ENCODE measurements at places on chromosomes 1 and 21.

GRCh38 chr1:168032029-168032428, 95.2 kb upstream of the MPC2 start:
- no peak for DNase-seq

DNA sequence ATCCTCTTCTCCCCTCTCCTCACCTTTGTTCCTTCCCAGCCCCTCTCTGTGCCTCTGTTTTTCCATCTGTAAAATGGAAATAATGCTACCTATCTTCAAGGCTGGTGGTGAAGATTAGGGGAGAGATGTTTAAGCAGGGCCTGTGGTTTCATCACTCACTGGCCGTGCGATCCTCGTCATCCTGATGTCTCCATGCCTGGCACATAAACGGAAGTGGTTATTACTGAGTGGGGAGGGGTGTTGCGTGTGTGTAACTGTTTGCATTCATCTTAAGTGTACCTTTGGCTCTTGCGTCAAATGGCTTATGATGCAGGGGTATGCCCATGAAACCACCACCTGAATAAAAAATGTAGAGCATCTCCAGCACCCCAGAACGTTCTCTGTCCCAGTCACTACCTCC, 17.2 kb upstream of the C1QA start:
- no peak for DNase-seq

DNA sequence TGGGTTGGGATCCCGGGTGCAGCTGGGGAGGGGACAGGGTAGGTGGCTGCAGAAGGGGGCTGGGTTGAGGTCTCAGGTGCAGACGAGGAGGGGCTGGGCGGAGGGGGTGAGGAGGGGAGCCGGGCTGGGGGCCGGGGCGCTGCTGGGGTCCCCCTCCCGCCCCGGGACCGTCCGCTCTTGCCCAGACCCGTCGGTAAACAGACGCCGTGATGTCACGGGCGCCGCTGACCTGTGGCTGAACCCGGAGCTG, 22.3 kb downstream of the DHRS3 start:
- DNase-seq: no peak

- no peak for DNase-seq
Measured at GRCh38 chr1:205350691-205351141, 6.0 kb downstream of the KLHDC8A start.

DNA sequence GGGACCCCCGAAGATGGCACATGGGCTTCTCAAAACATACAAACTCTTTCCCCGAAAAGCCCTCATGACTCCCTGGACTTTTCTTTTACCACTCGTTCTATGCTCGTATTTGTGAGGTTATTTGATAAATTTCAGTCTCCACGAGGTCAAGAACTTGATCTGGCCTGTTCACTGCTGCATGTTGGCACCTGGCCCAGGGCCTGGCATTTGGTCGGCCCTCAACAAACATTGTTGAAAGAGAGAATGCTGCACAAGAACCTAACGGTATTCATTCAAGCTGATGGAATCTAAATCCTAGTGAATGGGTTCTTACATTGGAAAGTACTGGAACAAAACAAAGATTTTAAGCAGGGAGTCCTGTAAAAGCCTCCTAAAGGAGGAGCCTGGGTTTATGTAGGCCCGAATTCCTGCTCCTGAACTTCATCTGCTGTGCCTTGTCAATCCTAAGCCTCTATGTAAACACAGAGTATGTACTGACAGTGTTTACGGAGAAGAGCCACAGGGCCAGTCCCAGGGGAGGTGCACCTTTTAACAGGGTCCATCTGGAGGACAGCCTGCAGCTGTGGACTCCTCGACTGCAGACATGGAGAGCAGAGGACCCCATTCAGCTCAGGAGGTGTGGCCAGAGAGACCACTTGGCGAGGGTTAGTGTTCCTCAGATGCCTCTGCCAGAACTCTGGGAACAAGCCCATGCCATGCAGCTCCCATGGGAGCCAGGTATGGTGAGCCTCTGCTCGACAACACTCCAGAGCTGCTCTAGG, 46.9 kb downstream of the L1TD1 start:
- peak; percentile 28 for DNase-seq

DNA sequence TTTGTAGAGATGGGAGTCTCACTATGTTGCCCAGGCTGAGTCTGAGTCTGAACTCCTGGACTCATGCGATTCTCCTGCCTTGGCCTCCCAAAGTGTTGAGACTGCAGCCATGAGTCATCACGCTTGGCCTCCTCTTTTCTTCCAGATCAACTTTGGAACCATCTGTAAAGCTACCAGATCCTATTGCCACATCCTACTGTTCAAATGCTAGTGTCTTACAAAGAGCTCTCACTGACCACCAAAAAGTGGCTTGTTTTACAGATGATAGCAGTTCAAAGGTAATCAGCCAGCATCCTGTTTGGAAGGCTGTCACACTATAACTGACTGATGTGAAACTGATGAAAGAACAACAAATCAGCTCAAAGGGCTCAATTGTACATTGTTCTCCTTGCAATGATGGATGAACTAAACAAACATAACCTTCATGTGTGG, 221.6 kb downstream of the AKT3 start:
- DNase-seq: no peak

- no peak for DNase-seq
Measured at GRCh38 chr1:49106445-49106844, 329.8 kb upstream of the BEND5 start.

DNA sequence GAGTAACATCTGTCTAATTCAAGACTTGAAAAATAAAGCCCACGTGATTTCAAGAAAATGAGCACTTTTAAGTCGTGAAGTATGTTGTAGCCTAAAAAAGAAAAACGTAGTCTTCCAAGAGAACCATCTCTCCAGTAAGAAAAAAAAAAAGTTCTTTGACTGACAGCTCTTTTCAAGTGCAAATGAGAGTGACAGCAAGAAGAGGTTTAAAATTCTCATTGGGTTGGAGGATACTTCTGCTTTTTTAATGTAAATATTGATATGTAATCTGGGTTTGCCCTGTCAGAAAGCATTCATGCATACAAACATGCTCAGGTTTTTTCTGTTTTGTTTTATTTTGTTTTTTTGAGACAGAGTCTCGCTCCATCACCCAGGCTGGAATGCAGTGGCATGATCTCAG, 32.3 kb upstream of the PRDM2 start:
- no peak for DNase-seq

GRCh38 chr1:20753589-20753988, 21.1 kb upstream of the SH2D5 start:
- peak; percentile 16 for DNase-seq

DNA sequence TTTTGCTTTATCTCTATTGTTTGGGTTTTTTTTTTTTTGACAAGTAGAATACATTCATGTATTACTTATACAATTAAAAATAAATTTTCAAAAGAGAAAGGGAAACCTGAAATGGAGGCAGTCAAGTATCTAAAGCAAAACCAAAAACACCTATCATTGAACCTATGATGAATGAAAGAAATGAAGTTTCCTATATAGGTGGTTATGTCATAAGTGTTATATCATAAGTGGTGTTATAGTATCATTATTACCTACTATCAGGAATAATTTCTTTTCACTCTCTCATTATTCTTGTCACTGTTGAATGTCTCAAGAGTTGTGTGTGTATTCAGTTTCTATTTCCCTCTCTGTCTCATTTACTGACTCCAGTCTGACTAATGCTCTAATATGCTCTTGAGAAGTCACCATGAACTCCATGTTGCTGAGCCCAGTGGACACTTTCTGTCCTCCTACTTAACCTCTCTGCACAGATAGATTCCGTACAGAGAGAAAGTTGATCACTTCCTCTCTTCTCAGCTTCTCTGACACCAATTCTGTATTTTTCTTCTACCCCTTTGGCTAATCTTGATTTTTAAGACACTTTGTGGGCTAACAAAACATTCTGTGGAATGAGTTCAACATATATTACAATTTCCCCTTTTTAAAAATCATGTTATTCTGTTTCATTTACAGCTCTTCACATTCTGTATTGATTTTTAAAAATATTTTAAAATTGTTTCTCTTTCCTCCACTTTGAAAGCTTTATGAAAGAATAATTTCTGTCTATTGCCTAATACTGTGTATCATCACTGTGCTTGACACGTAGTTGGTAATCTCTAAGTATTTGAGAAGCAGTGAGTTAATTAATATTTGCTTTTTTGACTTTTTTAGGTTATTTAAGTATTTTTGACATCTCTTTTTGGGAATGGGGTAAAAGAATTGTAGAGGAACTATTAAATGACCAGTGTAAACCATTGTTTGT, 50.1 kb downstream of the RASAL2 start:
- DNase-seq: peak; percentile 27

GRCh38 chr1:209012443-209013196, 570.9 kb upstream of the CAMK1G start:
- no peak for DNase-seq

- no peak for DNase-seq
Measured at GRCh38 chr1:43962324-43962723, 7.5 kb upstream of the DPH2 start.

DNA sequence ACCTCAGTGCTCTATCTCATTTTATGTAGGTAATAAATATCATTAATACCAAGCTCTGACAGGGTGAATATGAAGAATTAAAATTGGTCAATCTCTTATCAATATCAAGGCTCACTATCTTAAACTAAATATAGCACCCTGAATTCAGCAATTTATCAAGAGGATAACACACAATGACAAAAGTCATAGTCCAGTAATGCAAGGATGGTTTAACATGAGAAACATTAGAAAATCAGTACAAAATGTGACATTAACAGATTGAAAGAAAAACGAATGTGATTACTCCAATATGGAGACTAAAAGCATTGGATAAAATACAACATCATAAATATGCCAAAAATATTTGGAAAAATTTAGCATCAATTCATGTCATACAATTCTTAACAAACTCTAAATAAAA, 53.9 kb downstream of the OBSCN start:
- no peak for DNase-seq

GRCh38 chr1:50699795-50700194, 260.3 kb downstream of the FAF1 start:
- DNase-seq: no peak

DNA sequence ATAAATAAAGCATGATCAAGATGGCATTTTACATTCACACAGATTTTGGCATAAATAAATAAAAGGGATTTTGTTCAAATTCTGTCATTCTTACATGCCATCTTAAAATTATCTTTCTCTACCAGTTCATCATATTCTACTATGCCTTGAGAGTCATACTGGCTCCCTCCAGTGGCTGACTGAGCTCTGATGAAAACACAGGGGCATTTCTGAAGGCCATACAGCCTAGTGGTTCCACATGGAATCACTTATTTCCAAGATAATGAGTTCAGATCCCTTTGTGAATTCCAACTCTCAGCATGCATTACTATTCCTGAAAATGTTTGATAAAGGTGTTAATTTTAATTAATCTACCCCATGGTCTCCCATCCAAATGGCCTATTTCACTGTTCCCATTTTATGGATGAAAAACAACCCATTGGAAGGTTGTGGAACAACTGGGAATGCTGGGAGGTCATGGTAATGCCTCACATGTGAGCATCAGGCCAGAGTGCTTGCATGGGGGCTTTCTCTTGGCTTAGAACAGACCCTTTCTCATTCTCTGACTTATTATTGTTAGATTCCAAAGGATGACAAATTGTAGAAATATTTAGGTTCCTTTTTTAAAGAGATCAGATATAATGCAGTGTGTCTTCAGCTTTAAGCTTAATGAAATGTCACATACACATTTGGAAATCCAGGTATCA, 622.4 kb upstream of the PKN2 start:
- DNase-seq: peak; percentile 48

GRCh38 chr21:40660461-40660860, 186.5 kb downstream of the DSCAM start:
- no peak for DNase-seq

DNA sequence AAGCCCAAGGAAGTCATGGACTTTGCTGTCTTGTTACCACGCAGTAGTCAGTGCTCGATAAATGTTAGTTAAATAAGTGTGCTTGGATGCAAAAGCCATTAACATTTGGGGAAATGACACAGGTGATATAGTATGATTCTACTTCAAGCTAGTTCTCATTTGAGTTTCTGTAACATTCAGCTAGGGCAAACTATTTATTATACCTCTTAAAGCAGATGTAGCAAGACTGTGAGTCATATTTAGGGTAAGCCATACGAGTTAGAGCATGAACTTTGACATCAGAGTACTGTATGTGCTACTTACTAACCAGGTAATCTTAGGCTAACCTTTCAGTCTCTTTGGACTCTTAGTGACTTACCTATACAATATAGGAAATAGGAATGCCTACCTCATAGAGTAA, 21.0 kb downstream of the CLCA4 start:
- no peak for DNase-seq

GRCh38 chr1:72936151-72936740, 653.9 kb upstream of the NEGR1 start:
- no peak for DNase-seq

GRCh38 chr1:29487291-29487690, 251.0 kb downstream of the PTPRU start:
- DNase-seq: no peak

DNA sequence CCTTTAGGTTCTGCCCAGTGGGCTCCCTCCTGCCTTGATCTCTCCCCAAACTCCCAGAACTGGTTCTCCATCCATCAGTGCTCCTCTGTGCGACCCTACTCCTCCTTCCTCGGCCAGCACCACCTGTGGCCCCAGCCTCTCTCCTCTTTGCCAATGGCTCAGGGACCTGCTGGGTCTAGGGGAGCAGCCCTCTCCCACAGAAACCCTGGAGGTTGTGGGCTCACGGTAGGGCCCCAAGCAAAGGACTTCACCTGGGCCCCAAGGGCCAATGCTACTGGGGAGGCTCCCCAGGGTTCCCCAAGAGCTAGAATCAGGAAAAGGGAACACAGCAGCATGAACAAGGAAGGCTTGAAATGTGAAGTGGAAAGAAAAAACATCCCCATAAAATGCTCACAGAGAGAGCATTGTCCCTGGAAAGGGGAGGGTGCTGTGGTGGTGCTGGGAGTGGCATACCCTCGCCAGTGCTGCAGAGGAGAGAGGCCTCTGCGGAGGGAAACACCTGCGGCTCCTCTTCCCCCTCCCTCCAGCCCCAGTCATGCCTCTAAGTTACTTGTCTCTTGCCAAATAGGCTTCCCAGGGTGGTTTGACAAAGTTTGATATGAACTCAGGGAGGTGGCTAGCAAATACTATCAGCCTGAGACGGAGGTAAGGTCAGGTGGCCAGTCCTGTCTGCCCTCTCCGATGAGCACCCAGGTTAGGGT, 2.5 kb downstream of the TMEM63A start:
- DNase-seq: no peak

- DNase-seq: no peak
Measured at GRCh38 chr21:39078322-39079065, 104.8 kb downstream of the PSMG1 start.

DNA sequence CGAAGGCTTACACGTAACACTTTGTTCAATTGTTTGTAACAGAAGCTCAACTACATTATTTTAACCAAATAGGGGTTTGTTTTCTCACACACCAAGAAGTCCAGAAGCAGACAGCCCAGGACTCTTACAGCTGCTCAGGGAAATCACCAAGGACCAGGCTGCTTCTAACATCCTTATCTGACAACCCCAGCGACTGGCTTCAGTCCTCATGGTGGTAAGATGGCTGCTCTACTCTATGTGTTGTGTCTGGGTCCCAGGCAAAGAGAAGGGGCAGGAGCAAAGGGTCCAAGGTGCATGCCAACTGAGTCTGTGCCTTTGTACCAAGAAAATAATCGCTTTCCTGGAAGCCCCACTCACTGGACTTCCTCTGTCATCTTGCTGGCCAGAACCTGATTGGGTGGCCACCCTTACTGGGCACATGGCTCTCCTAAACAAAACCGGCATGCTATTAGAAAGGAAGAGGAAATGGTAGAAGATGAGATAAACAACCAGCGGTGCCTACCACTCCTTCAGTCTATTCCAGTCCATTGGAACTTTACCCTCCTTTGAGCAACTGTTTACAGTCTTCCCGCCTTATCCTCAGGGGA, 34.1 kb upstream of the LRRC8D start:
- no peak for DNase-seq

Data from myocyte (in vitro differentiated cells).